ENCODE measurements at places on chromosomes 11 and 22. TPM values are rescaled to one million over a fixed set of nuclear protein-coding genes. Genes with fewer than 3 reads are reported as not detected.

Gene OTOG
- not detected for total RNA-seq

Gene TREH
- not detected for total RNA-seq

DNA sequence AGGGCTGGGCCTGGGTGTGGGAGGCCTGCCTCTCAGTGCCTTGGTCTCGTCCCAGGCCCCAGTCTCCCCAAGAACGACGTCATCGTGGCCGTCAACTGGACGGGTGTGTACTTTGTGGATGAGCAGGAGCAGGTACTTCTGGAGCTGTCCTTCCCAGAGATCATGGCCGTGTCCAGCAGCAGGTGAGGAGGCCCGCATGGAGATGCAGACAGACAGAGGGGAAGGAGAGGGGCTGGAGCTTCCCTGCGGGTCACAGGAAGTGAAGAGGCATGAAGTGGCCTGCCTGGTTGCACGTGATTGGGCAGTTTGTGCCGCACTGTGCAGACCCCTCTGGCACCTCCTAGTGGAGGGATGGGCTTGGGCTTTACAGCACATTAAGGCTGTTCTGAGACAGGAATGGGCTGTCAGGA is 70.4 kb downstream of the MYO7A start:
- no peak for DNase-seq

DNA sequence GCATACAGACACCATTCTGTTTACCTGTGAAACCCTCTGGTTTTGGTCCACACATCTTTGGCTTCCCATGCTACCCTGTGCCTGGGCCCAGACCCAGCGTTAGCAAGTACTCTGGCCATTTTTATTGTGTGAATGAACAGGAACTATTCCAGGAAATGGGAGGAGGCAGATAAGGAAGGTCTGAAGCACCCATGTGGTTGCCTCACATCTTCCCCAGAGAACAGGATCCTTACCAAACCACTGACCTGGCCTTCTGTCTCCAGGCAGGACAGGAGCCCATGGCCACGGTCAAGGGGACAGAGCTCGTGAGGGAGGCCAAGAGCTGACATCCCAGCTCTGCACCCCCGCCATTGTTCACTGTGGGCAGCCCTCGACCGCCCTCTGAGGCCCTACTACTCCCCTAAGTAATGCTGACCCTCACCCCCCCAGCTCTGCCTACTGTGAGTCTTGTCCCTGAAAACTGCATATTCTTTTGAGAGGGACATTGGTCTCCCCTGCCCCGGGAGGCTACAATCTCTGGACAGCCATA is 97.7 kb upstream of the TP53I11 start:
- DNase-seq = no peak

GRCh38 chr11:96567176-96567575 is 177.4 kb downstream of the JRKL start:
- peak; percentile 5 for DNase-seq
